ENCODE measurements at places on chromosomes 6 and 20. TPM values are rescaled to one million over a fixed set of nuclear protein-coding genes. Genes with fewer than 3 reads are reported as not detected.

DNA sequence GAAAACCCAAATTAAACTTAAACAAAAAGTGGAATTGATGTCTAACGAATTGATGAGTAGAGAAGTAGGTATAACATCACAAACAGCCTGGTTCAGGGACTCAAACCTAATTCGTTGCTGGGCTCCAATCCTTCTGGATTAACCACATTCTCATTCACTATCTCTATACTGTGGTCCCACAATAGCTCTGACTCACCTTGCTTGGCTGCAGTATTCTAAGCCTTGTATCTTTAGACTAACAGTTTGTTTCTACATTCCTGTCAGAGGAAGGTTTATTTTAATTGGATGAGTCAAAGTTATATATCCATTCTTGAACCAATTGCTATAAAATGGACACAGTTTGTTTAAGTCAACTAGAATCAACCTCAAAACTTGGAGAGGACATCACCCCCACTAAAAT lies 530.5 kb upstream of the PTCHD4 start:
- no peak for DNase-seq

Gene FAM209B
- total RNA-seq = 0.32 TPM

DNA sequence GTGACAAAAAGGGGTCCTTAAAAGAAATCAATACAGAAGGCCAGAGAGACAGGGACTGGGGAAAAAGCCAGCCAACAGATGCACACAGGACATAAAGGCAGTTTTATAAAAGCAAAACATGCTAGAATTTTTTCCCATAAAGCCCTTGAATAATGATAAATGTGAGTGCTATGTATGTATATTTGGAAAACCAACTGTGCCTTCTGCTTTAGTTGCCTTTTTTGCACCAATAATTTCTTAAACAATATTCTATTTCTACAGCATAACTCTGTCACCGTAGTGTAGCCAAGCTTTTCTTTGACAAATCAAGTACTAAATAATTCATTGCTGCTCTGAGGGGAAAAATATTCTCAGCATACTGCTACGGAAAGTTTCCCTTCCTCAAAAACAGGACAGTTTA lies 730.6 kb upstream of the NRSN1 start:
- no peak for DNase-seq

Gene XKR7
- total RNA-seq = not detected

Gene POLH
- total RNA-seq = 35.5 TPM

GRCh38 chr20:41078329-41078728 lies 49.7 kb downstream of the TOP1 start:
- peak; percentile 77 for DNase-seq

DNA sequence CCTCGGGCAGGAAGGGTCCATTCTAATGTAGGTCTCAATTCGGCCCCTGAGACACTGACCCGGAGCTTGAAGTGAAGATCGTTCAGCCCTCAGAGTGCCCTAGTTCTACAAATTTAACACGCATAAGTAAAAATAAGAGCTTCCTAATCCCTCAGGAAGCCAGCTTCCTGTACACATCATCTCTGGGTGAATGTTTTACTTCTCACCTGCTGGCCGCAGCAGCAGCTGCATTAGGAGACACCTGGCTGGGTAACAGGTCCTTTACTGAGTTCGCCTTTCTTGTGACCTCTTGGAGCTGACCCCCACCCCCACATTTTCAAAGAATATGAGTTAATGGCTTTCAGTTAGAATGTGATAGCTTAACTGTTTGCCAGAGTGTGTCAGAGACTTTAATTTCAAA lies 165.0 kb downstream of the SMOC2 start:
- no peak for DNase-seq

DNA sequence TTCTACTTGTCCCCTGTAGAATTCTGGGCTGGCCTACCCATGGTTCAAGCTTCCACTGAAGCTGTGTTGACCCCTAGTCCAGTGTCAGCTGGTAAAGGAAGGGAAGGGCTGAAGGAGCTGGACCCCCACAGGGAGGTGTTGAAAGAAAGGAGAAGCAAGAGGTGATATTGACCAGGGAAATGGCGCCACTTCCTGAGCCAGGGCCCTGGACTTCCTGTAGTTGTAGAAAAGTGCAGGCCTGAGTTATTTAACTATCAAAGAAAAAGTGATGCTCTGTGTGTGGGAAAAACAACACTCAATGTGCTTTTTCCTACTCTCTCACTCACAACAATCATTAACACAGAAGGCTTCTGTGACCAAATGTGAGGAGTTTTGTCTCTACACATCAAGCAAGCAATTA lies 60.0 kb upstream of the IER3 start:
- no peak for DNase-seq

DNA sequence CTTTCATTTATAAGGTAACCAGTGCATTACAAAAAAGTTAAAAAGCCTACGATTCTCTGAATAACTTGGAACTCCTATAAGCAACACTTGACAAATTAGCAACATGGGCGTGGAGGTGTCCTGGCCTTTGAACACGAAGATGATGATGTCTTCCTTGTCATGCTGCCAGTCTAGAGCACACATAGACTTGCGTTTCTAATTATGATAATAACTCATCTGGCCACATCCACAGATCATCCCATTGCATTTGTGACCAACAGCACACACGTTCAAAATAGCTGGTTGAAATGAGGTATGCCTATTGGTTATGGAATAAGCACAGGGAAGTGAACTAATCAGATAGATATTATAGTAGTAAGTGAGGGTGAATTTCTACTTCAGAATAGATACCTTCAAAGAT lies 608.9 kb downstream of the PRKN start:
- no peak for DNase-seq

GRCh38 chr20:21967481-21967880 lies 262.0 kb downstream of the PAX1 start:
- DNase-seq = no peak

Gene GRIK2
- not detected for total RNA-seq

DNA sequence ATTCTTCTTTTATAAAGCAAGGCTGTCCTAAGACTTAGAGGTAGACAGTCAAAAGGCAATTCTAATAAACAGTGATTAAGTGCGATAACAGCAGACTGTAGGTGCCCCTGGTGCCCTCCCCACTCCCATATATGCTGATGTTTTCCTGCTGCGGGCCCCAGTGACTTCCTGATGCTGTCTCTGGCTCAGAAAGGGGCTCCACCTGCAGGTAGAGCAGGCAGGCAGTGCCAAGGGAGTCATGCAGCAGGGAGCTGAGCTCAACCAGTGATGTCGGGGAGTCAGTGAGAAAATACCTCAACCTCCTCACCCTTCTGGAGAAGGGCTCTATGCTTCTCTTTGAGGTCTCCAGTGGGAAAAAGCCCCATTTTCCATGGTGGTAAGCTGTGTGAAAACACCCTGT lies 126.7 kb upstream of the SSTR4 start:
- DNase-seq = no peak

- no peak for DNase-seq
Measured at GRCh38 chr20:44187772-44188709, 1.1 kb upstream of the JPH2 start.

Gene COL9A1
- total RNA-seq = not detected

DNA sequence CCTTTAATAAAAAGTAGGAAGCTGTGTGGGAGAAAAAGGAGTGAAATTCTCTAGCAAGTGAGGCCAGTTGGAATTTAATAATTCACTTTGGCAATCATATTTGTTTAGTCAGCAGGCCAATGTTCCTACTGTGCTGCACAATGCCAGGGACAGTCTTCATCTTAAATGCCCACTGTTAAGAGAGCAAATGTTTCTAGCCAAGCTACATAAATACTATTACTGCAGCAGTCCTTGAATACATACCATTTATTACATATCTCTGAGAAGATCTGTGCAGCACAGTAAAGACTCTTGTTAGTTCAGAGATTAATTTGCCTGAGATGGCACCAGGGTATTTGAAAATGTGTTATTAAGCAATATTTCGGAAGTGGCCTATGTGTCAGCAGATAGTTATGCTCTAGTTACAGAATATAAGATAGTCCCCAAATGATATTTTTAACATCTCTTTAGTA lies 105.4 kb downstream of the OGFRL1 start:
- no peak for DNase-seq

Measured in HepG2 (cell line).